ENCODE measurements at places on chromosomes 5 and 9. TPM values are rescaled to one million over a fixed set of nuclear protein-coding genes. Genes with fewer than 3 reads are reported as not detected.
A peak's percentile ranks its signal among the peaks of the same experiment; 100 is the strongest.

The SH2D3C gene
- 7.4 TPM for polyA plus RNA-seq

The WWC1 gene
- 28.6 TPM for polyA plus RNA-seq

DNA sequence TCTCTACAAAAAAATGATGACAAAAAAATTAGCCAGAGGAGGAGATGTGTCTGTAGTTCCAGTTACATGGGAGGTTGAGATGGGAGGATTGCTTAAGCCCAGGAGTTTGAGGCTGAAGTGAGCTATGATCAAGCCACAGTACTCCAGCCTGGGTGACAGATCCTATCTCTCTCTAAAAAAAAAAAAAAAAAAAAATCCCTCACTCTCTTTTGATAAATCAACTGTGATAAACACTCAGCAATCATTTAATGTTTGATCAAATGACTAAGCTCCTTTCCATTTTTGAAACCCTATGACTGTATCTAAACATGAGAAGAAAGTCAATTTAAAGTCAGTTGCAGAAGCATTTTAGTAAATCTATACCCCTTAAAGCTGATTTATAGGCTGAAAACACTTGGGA, 112.1 kb upstream of the IL6ST start:
- DNase-seq: no peak

DNA sequence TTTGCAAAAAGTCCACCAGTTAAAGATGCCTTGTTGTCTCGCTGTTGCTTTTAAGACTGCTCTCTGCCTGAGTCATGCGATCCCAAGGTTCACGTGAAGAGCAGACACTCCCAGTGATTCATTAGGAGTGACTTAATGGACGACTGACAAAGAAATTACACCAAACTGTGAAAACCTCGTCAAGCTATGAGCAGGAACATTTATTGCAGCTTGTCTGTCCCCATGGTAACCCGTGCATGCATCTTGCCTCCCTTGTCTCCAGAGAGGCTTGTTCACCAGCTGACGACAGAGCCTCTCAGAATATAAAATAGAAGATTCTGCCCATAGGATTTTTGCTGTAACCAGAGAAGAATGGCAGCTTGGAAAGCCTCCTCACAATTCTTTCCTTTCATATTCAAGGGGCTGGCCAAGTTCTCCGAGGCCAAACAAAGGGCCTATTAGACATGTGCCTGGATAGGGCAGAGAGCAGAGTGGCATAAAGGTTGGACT, 352.7 kb downstream of the SPOCK1 start:
- DNase-seq: peak; percentile 94

GRCh38 chr9:130870491-130871381, 25.9 kb downstream of the QRFP start:
- no peak for DNase-seq

- DNase-seq: no peak
Observed at GRCh38 chr5:84255315-84255714, 129.4 kb downstream of the EDIL3 start.

GRCh38 chr5:136023958-136024541, 4.7 kb upstream of the TGFBI start:
- DNase-seq: no peak

DNA sequence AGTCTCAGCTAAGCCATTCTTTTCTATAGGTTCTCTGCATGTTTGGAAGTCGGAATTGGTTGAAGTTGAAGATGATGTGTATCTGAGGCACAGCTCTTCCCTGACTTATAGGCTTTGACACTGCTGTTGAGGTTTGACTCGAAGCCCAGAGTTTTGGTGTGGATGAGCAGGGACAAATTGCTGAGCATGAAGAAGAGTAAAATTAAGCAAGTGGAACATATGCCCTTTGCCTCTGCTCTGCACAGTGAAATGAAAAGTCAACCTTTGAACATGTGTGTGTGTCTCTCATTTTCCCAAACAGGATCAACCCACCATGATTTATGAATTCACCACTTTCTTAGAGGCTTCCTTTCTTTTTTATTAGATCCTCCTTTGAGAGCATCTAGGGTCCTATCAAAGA, 8.5 kb downstream of the HMHB1 start:
- DNase-seq: no peak

DNA sequence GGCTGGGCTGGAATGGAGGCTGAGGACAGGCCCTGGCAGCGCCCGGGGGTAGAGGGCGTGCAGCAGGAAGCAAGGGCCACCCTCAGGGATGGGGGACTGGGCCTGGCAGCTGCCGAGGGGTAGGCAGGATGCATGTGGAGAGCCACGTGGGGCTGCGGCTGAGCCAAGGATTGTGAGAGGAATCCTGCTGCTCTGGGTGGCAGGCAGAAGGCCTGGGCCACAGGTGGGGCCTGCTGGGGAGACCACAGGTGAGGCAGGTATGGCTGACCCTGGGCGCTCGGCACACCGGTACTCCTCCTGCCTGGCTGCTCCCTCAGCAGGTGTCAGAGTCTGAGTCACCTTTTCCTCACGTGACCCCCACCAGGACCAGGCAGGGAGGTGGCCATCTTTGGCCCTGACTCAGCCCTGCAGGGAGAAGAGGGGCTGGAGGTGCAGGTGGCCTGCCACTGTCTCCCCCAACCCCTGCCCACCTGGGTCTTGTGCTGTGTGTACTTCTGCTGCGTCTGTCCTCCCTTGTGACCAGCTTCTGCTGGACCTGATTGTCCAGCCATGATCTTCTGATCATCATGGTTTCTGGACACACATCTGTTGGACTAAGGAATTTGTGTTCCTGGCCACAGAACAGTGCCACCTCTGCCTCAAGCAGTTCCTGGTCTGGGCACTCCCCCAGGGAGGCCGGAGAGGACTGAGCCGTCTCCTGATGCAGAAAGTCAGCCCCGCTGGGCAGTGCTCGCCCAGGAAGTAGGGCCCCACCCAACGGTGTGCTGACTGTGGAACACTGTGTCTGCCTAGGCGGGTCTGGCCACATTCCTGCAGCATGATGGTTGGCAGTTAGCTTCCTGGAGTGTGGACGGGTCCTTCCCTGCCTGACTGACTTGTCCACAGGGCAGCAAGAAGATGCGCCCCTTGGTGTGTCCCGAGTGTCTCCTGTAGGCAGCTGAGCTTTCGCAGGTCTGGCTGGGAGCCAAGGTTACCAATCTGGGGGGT, 6.4 kb downstream of the ARRDC1 start:
- peak; percentile 93 for DNase-seq
